CD4-positive, alpha-beta T cell treated with Interleukin-12 subunit alpha and Interleukin-12 subunit beta, for 1 hour (primary cell): ENCODE measurements at places on chromosomes 7 and 10.

GRCh38 chr7:80889525-80889924 is 29.3 kb downstream of the SEMA3C start:
- no peak for DNase-seq

- no peak for DNase-seq
These were observed 40.3 kb downstream of the RSU1 start for GRCh38 chr10:16776896-16777295.

DNA sequence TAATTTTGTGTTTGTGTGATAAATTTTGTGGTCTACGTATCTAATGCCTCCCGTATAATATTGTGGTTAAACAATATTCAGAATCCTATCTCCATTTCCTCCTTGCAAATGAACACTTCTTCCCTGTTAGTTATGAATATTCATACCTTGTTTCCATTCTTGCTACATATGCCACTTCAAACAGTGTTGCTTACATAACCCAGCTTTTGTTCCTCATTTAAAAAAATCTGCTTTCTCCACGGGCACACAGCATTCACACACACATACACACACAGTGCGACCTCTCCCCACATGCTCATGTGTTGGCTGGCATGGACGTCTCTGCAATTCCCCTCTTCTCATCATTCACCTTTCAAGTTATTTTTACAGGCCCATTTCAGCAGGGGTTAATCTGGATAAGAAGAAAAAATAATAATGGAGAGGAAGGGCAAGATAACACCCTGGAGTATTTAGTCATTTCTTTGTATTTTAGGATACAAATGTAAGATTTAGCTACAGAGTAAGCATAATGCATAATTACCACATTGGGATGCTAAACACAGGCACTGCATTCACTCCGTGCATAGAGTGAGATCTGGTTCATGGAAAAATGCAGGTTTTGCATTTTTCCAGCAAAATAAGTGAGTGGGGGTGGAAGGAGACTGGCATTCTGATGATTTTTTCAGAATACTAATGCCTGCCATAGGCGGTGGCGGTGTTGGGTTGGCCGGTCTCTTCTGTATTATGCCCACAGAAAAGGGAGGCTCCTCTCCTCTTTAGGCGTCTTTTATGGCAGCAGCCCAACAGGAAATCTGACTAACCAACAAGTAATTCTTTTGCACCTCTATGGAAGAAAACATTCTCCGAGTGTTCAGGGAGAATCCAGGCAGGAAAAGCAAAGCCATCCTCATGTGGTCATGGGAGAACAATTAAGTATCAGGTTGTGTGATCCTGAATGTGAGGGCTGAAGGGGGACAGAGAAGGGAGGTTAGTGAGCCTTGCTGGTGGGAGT is 31.7 kb upstream of the ELMO1 start:
- no peak for DNase-seq

DNA sequence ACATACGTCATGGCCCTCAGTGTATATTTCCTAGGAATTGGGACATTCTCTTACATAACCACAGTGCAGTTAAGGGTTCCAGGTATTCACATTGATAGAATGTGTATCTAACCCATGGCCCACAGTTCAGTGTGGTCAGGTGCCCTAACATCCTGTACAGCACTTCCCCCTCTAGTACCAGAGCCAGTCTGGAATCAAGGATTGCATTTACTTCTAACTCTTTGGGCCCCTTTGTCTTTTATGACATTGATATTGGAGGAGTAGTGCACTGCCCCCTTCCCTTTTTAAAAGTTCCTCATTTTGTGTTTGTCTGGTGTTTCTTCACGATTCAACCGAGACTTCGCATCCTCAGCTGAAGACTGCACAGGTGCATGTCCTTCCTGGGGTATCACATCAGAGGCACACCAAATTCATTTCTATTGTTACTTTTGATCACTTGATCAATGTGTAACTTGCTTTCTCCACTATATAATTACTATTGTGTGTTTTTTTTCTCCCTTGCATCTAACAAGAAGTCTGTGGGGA is 22.4 kb upstream of the NPFFR1 start:
- DNase-seq: no peak

DNA sequence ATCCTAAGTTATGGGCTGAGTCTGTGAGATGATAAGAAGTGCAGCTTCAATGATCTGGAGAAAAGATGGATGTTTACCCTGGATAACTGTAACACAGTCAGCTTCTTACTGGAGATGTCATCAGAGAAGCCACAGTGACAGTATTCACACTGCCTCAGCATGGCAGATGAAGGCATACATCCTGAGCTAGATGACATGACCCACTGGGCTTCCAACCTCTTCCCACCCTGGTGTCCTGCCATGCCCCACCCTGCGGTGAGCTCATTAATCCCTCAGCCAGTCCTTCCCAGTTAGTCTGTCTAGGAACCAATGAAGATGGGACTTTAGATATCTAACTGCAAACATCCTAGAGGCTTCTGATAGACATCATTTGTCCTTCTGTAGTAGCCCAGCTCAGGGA is 213.8 kb downstream of the TAX1BP1 start:
- DNase-seq: no peak

DNA sequence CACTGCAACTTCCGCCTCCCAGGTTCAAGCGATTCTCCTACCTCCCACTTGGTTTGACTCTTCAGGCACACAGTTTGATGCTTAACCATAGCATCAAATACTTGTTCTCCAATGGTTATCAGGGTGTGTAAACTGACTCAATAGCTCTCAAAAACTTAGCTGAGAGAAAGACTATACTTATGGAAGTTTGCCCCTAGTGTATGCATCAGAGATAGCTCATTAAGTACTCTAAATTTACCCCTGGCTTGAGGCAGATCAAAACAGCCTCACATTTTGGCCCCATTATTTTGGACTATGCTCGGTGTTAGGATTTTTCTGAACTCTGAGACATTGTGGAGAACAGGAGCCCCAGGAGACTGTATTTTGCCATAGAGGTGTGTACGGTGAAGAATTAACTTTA is 40.8 kb upstream of the SLC35B4 start:
- DNase-seq: no peak

- peak; percentile 73 for DNase-seq
These were observed 311.7 kb downstream of the GATA3 start for GRCh38 chr10:8365935-8366911.

DNA sequence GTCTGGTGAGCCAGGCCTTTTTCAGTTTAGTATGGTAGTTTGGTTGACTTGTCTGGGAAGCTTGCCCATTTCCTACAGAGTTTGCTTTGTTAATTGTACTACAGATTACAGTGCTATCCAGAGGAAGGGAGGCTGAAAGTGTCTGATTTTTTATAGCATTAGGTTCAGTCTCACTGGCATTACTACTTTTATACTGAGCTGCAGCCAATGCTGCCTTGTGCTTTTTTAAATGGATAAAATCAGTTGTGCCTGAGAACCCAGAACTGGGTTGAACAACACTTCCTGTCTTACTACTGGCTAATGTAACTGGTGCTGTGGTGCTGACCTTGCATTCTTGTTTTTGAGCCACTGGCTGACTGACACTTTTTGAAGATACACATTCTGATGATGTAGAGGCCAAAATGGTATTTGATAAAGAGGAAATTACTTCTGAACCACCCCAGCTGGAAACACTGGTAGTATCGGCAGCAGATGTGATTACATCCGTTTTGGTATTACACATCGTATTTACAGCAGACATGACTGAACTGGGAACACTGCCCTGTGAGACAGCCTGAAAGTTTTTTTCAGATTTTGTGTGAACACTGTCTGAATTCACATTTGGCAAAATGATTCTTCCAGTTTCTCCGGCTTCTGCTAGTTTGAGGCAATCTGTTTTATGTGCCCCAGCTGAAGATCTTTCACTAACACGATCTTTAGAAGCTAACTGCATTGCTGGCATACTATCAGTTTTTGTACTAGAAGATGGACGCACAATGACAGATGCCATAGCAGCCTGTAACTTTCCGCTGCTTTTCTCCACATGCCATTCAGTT is 74.1 kb downstream of the NRBF2 start:
- peak; percentile 34 for DNase-seq
